CD14-positive monocyte (primary cell): ENCODE measurements at places on chromosomes 7 and 10. TPM values are rescaled to one million over a fixed set of nuclear protein-coding genes. Genes with fewer than 3 reads are reported as not detected.

Gene ZNF735
- polyA plus RNA-seq = not detected

DNA sequence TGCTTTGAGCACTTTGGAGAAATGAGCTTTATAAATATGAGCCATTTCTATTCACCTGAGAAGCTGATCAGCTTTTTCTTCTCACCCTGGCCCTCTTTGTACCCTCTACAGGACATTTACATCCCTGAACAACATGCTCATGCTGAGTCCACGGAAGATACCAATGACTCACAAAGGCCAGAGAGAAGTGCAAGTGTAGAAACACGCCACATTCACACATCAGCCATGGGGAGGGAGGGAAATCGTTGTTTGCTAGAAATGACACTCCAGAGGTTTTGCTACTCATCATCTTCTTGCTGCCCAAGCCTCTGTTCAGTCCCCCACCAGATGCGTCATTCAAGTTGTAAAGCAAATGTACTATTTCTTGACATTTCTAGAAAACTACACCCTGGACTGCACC lies 2.8 kb upstream of the UCN3 start:
- DNase-seq = no peak

GRCh38 chr7:86692755-86693154 lies 49.0 kb downstream of the GRM3 start:
- no peak for DNase-seq

Gene DBNL
- polyA plus RNA-seq = 321 TPM

Gene PTPRN2
- 0.97 TPM for polyA plus RNA-seq

DNA sequence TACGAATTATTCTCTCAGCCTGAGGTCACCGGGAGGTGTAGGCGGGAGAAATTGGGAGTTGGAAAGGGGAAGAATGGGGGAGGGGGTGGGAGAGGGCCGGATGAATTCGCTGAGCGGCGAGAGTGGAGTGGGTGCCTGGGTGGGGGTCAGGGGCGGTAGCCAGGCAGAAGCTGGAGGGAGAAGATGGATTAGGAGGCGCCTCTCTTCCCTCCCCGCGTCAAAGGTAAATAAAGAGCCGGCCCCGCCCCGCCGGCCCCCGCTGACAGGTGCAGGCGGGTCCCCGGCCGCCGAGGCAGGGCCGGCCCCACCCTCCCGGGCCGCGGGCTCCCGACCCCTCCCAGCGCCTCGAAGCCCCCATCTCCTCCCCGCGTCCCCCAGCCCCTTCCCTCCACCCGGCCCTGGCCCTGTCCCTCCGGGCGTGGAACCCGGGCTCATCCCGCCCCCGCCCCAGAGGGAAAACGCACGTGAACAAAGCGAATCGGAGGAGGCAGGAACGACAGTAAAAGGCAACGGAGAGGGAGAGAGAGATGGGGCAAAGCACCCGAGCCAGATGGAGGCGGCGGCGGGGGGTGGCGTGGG lies 872 bp downstream of the FAM131B start:
- no peak for DNase-seq

DNA sequence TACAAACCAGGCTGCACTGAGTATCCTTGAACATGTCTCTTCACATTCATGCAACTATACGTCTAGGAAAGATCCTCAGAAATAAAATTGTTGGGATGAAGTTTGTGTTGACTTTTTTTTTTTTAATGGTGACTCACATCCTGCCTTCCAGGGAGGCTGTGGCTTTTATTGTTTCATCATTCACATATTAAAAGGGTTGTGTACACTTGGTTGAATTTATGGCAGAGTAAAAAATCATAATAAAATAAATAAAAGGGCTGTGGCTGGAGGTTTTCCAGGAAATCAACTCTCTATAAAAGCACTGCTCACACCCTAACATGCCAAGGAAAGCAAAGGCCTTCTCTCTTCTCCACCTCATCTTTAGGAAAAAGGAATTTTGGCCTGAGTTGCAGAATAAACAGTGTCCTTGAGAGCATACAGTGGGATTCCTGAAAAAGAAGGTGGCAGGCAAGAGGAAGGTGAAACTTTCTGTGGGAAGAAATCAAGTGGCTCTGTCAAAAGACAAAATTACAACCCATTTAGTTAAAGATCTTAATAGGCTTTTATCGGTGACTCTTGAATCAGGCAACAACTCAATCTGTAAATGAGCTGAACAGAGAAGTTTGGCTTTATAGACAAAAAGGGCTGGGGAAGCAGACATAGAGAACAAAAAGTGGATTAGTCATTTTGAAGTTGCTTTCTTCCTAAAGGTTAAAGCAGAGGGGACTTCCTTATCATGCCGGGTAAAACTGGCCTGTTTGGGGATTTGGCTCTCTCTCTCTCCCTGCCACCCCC lies 41.6 kb upstream of the FHIP2A start:
- no peak for DNase-seq
